ENCODE measurements at places on chromosomes 5 and 9. TPM values are rescaled to one million over a fixed set of nuclear protein-coding genes. Genes with fewer than 3 reads are reported as not detected.

The VLDLR gene
- 7.4 TPM for polyA plus RNA-seq

The TMEM38B gene
- 1.4 TPM for polyA plus RNA-seq

The ACOT12 gene
- 0.40 TPM for polyA plus RNA-seq

The EPB41L4B gene
- 37.0 TPM for polyA plus RNA-seq

The PDGFRB gene
- 17.0 TPM for polyA plus RNA-seq

The PLAC8L1 gene
- 0.87 TPM for polyA plus RNA-seq

The AK8 gene
- 1.0 TPM for polyA plus RNA-seq

The SLIT3 gene
- 1.1 TPM for polyA plus RNA-seq

The SLC6A18 gene
- polyA plus RNA-seq = 0.14 TPM

The PTGES gene
- polyA plus RNA-seq = 1.8 TPM

The NEUROG1 gene
- not detected for polyA plus RNA-seq

The TMCO6 gene
- polyA plus RNA-seq = 19.7 TPM

The TTC23L gene
- 0.66 TPM for polyA plus RNA-seq

Measured in pancreas (tissue), 10 donors.